ENCODE measurements at places on chromosomes 7 and 10.

- DNase-seq, result no peak
Observed at GRCh38 chr10:94214481-94214893, 148.3 kb downstream of the NOC3L start.

DNA sequence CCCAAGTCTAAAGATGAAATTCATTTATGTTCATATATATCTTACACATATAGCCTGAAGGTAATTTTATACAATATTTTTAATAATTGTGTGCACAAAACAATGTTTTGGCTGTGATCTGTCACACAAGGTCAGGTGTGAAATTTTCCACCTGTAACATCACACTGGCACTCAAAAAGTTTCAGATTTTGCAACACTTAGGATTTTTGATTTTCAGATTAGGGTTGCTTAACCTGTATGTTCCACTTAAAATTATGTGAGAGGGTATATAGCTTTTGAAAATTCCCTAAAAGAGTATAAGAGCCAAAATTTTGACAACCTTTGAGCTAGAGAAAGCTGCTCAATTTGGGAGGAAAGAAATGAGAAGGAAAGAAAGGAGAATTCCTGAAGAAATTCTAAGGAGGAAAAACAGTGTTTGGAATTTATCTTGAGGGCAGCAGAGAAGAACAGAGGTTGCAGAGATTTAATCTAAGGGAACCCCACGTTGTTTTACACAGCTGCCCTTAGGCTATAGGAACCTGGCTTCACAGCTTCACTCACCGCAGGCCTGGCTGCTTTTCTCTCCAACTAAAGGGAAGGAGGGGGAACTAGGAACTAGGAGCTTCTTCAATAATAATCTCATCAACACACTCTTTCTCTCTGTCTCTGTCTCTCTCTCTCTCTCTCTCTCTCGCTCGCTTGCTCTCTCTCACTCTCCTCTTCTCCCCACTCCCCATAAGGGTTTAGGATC, 8.5 kb downstream of the VOPP1 start:
- DNase-seq, result no peak

DNA sequence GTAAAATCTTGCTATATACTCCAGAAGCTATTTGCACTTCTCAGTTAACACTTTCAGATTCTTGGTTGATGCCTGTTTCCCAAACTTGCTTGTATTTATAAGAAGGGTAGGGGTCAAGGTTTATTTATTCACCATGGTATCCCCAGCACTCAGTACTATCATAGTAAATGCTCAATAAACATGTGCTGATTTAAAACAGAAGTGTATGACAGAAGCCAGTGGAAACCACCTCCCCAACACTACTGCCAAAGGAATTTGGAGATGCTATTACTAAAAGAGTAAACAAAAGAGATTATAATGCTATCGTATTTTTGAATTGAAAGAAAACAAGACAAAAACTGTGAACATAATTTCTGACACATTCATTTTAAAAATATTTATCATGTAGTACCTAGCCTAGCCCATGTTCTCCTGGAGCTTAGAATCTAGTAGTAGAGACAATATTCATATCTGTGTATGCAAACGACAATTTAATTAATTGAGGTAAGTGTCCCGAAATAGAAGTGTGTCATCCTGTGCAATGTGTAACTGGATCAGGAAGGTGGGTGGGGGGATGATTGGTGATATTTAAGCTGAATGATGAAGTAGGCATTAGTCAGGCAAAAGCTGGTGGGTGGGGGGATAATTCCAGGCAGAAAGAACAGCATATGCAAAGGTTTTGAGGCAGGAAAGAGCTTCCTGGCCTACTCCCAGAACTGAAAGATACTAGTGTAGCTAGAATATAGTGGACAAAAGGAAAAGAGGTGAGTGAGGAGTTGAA, 77.5 kb downstream of the HGF start:
- DNase-seq, result no peak

GRCh38 chr7:39394105-39394680, 172.0 kb upstream of the YAE1 start:
- no peak for DNase-seq
